Chondrocyte (in vitro differentiated cells): ENCODE measurements at places on chromosomes 5 and 9.

DNA sequence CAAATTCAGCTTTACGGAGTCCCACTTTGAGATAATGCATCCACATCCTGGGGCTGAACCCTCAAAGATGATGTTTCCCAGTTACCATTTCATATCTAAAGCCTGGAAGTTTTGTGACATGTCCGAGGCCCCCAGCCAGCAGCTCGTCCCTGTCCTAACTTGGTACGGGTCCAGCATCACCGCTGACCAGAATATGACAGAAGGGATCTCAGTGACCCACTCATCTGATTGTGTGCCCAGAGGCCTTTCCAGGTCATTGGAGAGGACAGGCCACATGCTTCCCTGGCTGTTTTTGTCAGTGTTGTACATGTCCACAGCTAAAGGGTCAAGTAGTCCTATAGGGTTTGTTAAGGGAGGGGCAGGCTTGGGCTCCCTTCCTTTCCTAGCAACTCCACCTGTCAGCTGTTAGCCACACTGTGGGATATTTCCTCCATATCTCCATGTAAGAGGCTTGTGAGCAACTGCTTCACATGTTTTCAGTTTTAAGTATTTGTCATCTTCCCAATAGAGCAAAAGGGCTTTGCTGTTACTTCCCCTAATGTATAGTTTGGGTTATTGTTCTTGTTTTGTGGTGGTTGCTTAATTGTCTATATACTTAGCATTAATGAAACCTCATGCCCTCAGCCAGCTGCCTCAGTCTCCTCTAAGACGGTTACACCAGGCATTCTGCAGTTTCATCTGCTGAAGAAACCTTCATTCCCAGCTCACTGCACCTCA is 33.4 kb downstream of the SECISBP2 start:
- peaks cover 54% of the 10 kb centered on the region for H3K36me3 ChIP-seq
- no peak for DNase-seq
- H3K27me3 ChIP-seq: no peaks in the 10 kb centered on the region
- H3K4me1 ChIP-seq: no peaks in the 10 kb centered on the region

GRCh38 chr9:122389799-122390481 is 19.1 kb downstream of the PTGS1 start:
- H3K4me1 ChIP-seq: peaks cover 8% of the 10 kb centered on the region
- H3K27me3 ChIP-seq: peaks cover 2% of the 10 kb centered on the region
- no peak overlapping the region for H3K27ac ChIP-seq
- peak; percentile 46 for DNase-seq
- H3K4me3 ChIP-seq: no peak overlapping the region

DNA sequence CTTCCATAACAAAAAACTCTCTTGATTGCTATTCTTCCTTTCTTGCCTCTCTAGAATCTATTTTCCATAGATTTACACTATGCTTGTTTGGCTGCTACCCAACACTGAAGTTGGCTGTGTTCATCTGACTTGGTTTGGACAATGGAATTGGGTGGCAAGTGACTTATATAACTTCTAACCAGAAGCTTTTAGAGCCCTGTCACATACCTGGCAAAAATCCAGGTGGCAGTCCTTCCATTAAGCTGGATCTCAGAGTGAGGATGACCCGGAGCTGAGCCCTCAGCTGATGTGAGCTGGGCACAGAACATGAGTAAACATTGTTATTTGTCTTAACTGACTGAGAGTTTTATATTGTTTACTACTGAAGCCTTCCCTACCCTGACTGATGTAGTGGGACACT is 225.7 kb downstream of the TLR4 start:
- H3K36me3 ChIP-seq: no peaks in the 10 kb centered on the region
- no peak overlapping the region for H3K27ac ChIP-seq
- no peak for DNase-seq

GRCh38 chr9:12652973-12653372 is 40.2 kb upstream of the TYRP1 start:
- no peak for DNase-seq
- no peak overlapping the region for H3K4me3 ChIP-seq

GRCh38 chr9:19018201-19018600 is 14.8 kb downstream of the SAXO1 start:
- DNase-seq: no peak
- H3K27ac ChIP-seq: no peak overlapping the region
- no peak overlapping the region for H3K4me3 ChIP-seq
- no peaks in the 10 kb centered on the region for H3K36me3 ChIP-seq
- H3K27me3 ChIP-seq: no peaks in the 10 kb centered on the region
- H3K4me1 ChIP-seq: no peaks in the 10 kb centered on the region
